ENCODE measurements at places on chromosomes 2 and 18. TPM values are rescaled to one million over a fixed set of nuclear protein-coding genes. Genes with fewer than 3 reads are reported as not detected.

- DNase-seq = no peak
Observed at GRCh38 chr2:205771666-205772065, 89.4 kb downstream of the NRP2 start.

GRCh38 chr2:124478761-124479160 lies 453.7 kb downstream of the CNTNAP5 start:
- DNase-seq = no peak

GRCh38 chr2:195579776-195580555 lies 77.1 kb upstream of the SLC39A10 start:
- no peak for DNase-seq

DNA sequence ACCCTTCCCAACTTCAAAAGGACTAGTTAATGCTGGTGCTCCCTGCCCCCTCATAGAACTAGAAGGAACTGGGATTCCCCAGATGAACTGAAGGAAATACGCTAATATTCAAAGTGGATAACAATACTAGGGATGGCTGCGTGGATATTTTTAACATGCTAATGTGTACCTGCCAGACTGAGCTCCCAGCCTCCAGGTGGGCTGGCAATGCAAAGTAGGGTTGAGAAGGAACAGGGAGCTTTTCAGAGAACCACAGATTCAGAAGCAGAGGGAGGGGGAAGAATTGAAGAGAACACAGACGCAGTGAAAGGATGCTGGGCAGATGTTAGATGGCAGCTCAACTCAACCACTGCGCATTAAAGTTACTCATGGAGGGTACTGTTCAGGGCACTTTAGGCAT lies 354.4 kb downstream of the TGIF1 start:
- no peak for DNase-seq

DNA sequence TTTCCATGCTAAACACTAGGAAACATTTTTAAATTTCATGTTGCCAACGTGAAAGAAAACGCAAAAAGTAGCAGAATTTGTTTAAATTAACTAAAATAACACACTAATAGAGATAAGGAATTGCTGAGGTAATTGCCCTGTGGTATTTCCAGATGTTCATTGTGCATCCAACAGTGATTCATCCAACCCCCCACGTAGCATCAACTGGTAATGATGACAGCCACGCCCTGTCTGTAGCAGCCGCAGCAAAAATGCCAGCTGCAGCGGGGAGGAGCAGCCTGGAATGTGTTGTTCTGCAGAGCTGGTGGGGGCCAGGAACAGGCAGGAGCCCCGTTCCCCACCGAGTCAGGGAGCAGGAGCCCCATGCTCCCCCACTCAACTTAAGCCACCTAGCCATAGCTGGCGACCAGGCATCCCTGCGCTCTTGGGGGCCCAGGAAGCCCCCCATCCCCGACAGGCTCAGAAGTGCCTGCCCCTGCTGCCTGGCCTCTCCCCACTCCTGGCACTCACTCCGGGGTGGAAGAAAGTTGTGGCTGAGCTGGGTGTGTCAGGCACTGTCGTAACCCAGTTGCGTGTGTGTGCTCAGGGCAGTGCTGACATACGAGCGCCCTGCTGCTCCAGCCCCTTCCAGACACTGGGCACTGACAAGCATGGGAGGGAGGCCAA lies 695.1 kb upstream of the ACVR2A start:
- DNase-seq = no peak

GRCh38 chr2:215861607-215862350 lies 151.6 kb downstream of the MREG start:
- DNase-seq = no peak

- no peak for DNase-seq
Observed at GRCh38 chr2:121217627-121218026, 67.4 kb downstream of the TFCP2L1 start.

The SNTG2 gene
- 0.43 TPM for polyA plus RNA-seq

DNA sequence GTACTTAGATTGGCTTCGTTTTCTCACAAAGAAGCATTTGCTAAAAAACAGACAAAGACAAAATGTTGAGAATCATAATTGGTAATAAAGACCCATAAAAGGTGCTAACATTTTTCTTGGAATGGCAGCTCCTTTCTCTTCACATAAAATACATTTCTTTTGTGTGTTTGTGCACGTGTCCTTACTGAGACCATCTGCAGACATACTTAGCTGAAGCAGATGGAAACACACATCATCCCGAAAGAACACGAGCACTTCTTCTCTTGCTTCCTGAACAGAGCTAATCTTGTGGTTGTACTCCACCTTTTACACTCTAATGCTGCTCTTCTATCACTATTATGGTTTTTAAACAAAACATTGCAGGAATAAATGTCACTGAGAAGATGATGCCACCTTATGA lies 142.5 kb downstream of the SPHKAP start:
- no peak for DNase-seq

GRCh38 chr18:45571195-45571594 lies 44.1 kb upstream of the SLC14A2 start:
- DNase-seq = no peak

All from BJ (cell line).